Hematopoietic multipotent progenitor cell (in vitro differentiated cells): ENCODE measurements at places on chromosomes 11 and 22. TPM values are rescaled to one million over a fixed set of nuclear protein-coding genes. Genes with fewer than 3 reads are reported as not detected.

GRCh38 chr11:71204748-71205664, 47.4 kb downstream of the SHANK2 start:
- DNase-seq, result no peak

DNA sequence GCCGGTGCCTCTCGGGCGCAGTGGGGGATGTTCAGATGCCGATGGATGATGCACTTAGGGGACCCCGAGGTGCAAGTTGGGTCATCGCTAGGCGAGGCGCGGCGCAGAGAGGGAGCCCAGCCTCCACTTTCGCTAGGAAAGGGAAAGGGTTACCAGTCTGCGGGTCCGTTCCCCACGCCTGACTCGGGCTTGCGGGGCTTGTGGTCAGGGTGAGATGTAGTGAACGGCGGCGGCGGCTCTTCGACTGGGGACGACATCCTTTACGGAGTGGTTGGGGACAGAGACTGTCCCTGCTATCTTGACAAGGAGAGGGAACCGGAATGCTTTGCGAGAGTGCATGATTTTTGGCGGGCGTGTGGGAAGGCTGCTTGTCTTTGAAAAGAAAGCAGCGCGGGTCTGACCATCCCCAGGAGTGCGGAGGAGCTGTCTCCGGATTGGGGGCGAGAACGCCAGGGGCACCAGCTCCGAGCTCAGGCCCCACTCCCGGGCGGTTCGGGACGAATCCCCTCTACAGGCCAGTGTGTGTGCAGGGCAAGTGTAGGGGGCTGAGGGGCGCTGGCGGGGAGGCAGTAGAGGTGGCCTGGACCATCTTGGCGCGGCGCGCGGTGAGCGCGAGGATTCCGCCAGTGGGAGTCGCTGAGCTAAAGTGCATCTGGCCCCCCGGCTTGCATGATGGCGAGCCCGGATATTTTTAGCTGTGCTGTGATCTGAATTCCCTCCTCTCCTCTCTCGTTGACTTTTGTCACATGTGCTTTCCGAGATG, 1.1 kb downstream of the FAT3 start:
- DNase-seq, result no peak

MS4A12 gene
- total RNA-seq, result not detected

DNA sequence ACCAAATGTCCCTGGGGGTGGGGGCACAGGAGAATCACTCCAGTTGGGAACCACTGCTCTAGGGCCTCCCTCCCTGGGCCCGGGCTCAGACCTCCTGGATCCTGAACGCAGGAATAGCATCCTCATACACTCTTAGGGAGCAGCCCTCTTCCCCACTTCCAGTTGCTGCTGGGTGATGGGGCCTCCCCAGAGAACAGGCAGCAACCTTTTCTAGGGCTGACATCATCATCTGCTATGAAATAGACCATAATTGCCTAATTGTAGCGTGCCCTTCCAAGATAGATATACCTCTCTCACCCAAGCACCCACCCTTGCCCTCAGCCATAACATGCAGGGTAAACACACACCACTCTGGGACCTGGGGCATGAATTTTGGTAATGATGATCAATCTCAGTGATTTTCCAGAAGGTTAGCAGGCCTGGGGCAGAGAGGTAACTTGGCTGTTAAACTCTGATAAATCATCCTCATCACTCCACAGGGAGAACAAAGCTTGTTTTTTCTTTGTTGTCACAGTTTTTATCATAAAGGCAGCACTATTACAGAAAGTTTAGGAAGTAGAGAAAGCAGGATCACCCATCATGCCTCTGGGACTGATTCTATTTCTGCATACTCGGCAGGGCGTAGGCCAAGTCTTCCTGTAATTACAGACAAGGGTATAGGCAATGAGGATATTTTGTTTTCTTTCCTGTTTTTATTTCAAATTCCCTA, 88.3 kb upstream of the PRDM11 start:
- no peak for DNase-seq

GRCh38 chr11:121466063-121466794, 13.5 kb upstream of the SORL1-AS1 start:
- peak; percentile 26 for DNase-seq

- peak; percentile 87 for DNase-seq
Observed at GRCh38 chr11:9757809-9758636, 94.1 kb downstream of the SWAP70 start.
